ENCODE measurements at places on chromosomes 1 and 21.
A peak's percentile ranks its signal among the peaks of the same experiment; 100 is the strongest.

GRCh38 chr1:175040324-175040879 is 17.2 kb upstream of the MRPS14 start:
- no peak for DNase-seq

- DNase-seq: no peak
Measured at GRCh38 chr1:44467566-44467965, 62.5 kb downstream of the RNF220 start.

DNA sequence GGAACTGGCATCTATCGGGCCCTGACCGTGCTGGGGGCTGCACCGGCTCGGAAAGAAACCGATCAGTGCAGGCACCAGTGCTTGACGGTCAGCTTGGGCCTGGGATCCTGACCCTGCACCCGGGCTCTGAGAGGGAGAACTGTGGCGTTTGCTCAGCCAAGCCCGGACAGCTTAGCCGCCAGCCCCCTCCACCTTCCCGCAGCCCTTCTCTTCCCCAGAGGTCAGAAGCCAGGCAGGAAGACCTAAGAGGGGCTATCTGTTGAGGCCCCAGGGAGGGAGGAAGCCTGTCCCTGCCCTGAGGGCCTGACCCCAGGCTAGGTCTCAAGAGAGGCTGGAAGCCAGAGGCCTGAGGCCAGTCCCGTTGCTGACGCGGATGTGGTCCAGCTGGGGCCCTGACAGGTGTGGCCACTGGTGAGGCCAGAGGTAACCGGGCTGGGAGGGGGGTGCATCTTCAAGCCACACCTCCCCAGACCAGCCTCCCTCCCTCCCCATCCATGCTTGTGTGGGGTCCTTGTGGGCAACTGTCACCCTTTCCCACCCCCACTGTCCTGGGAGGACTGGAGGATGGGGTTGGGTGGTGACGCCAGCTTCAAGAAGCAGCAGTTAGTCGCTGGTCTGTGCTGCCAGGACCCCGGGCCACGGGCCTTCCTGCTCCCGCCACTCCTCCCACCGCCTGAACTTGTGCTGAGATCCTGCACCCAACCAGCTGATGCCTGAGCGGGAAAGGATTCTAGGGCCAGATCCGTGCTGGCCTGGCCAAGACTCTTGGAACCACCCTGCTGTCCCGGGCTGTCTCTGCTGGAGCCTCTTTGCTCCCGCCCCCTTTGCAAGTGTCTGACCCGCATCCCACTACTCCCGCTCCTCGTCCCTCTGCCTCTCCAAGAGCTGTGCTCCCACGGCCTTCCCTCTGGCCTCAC is 2.6 kb upstream of the DVL1 start:
- peak; percentile 42 for DNase-seq

GRCh38 chr1:242431786-242432185 is 92.7 kb downstream of the PLD5 start:
- no peak for DNase-seq

DNA sequence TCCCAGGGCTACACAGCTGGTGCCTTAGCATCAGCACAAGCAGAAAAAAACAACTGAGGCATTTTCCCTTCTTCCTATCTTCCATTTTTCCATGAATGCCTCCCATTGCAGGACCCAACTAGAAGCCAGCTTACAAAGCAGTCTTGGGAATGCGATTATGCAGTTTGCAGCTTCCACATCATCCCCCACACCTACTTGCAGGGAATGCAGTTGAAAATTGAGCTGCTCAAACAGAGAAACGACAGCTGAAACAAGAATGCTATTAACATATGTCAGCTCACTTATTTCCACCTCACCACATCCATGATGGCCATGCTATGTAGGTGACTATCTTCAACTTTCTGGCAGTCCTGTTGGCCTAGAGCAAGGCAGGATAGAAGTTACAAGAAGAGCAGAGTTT is 150.6 kb upstream of the KCTD3 start:
- DNase-seq: no peak

GRCh38 chr1:201570886-201571624 is 32.1 kb downstream of the NAV1 start:
- no peak for DNase-seq

Measured in AG20443 (cell line).